Left ventricle myocardium inferior (tissue), 1 donor: ENCODE measurements at places on chromosomes 12 and 14. TPM values are rescaled to one million over a fixed set of nuclear protein-coding genes. Genes with fewer than 3 reads are reported as not detected.

Gene CDC42BPB
- 67.1 TPM for total RNA-seq

Gene ITGB7
- 1.1 TPM for total RNA-seq

Gene DNAI7
- total RNA-seq = 1.1 TPM

Gene A2ML1
- not detected for total RNA-seq

Gene LRRC9
- total RNA-seq = 0.19 TPM

Gene NYNRIN
- 8.0 TPM for total RNA-seq

Gene SLC6A12
- total RNA-seq = 1.2 TPM

Gene GRIP1
- total RNA-seq = 0.47 TPM

Gene ZDHHC22
- total RNA-seq = not detected

Gene GCH1
- total RNA-seq = 1.7 TPM

Gene KRT71
- not detected for total RNA-seq

Gene LRP10
- 48.3 TPM for total RNA-seq

Gene KLRF2
- total RNA-seq = not detected

Gene LRP6
- 18.7 TPM for total RNA-seq

Gene CPNE6
- total RNA-seq = not detected

Gene MYO1H
- 0.16 TPM for total RNA-seq

Gene SLC38A1
- total RNA-seq = 134 TPM

Gene CISTR
- total RNA-seq = 2.1 TPM

Gene TMEM30B
- 0.22 TPM for total RNA-seq

Gene COX8C
- 1.3 TPM for total RNA-seq

Gene WNT5B
- total RNA-seq = 2.1 TPM

Gene KRT72
- not detected for total RNA-seq

Gene DUSP6
- total RNA-seq = 16.1 TPM

Gene PFKM
- 671 TPM for total RNA-seq

Gene NOVA1
- total RNA-seq = 3.7 TPM

Gene LBHD2
- total RNA-seq = not detected

Gene RHOJ
- 14.6 TPM for total RNA-seq

Gene DEPDC4
- total RNA-seq = 0.47 TPM

Gene HOXC5
- not detected for total RNA-seq

Gene CLEC4D
- not detected for total RNA-seq

Gene LMO3
- 1.5 TPM for total RNA-seq

Gene SLC8A3
- 0.05 TPM for total RNA-seq

Gene OVCH1
- total RNA-seq = 0.25 TPM

Gene NFATC4
- total RNA-seq = 20.6 TPM

Gene SLCO1B1
- total RNA-seq = not detected

Gene COX6A1
- 142 TPM for total RNA-seq

Gene CELA1
- not detected for total RNA-seq

Gene RIN3
- total RNA-seq = 13.8 TPM

Gene TRHDE
- total RNA-seq = 0.96 TPM

Gene ANKRD33
- not detected for total RNA-seq
